Hepatocyte (in vitro differentiated cells): ENCODE measurements at places on chromosomes 11 and 22. TPM values are rescaled to one million over a fixed set of nuclear protein-coding genes. Genes with fewer than 3 reads are reported as not detected.

Gene CPSF7
- 29.7 and 39.6 TPM in 2 replicates for total RNA-seq

Gene VWA5A
- 19.1 and 21.6 TPM in 2 replicates for total RNA-seq

Gene TPBGL
- 0.16 TPM in 1 of 2 replicates, not detected in the other for total RNA-seq

Gene CAPN5
- 25.2 and 29.1 TPM in 2 replicates for total RNA-seq

Gene FOLR2
- total RNA-seq = 0.48 and 4.3 TPM in 2 replicates

Gene BARX2
- 0.10 TPM in 1 of 2 replicates, not detected in the other for total RNA-seq

Gene TRIM29
- total RNA-seq = 7.7 and 11.2 TPM in 2 replicates

Gene TRPC6
- 2.2 and 4.8 TPM in 2 replicates for total RNA-seq

Gene FIBIN
- total RNA-seq = 29.9 and 36.7 TPM in 2 replicates

Gene METTL15
- total RNA-seq = 20.3 and 23.2 TPM in 2 replicates

Gene CYB5R2
- total RNA-seq = 19.9 and 25.0 TPM in 2 replicates

Gene PAX6
- total RNA-seq = 0.12 and 0.70 TPM in 2 replicates

Gene ARAP1
- 86.9 and 118 TPM in 2 replicates for total RNA-seq

Gene GAS2
- total RNA-seq = 35.2 and 37.0 TPM in 2 replicates

Gene NAALADL1
- 0.13 and 0.76 TPM in 2 replicates for total RNA-seq

Gene VPREB1
- total RNA-seq = not detected in 2 replicates

Gene KCNJ1
- total RNA-seq = not detected in 2 replicates

Gene APOA4
- total RNA-seq = 1,055 and 1,133 TPM in 2 replicates

Gene MPPED1
- total RNA-seq = 0.97 and 5.3 TPM in 2 replicates

Gene GRIK4
- 1.5 and 1.6 TPM in 2 replicates for total RNA-seq

Gene ZW10
- total RNA-seq = 19.5 and 22.3 TPM in 2 replicates

Gene MADD
- 19.1 and 28.0 TPM in 2 replicates for total RNA-seq

Gene ARHGEF17
- 26.6 and 35.6 TPM in 2 replicates for total RNA-seq

Gene OR10D3
- total RNA-seq = 0.03 TPM in 1 of 2 replicates, not detected in the other

Gene PHETA2
- total RNA-seq = 5.4 and 10.4 TPM in 2 replicates

Gene SCGB1D2
- total RNA-seq = not detected in 2 replicates

Gene BIK
- 2.0 and 10.6 TPM in 2 replicates for total RNA-seq

Gene COA4
- 89.3 and 99.4 TPM in 2 replicates for total RNA-seq

Gene SYNGR1
- 15.8 and 23.1 TPM in 2 replicates for total RNA-seq

Gene NRIP3
- 2.4 and 3.2 TPM in 2 replicates for total RNA-seq

Gene ZNF280B
- 2.6 and 2.8 TPM in 2 replicates for total RNA-seq

Gene JHY
- total RNA-seq = 2.0 and 2.8 TPM in 2 replicates

Gene ILK
- 110 and 114 TPM in 2 replicates for total RNA-seq

Gene PATE2
- not detected in 2 replicates for total RNA-seq

Gene CNGA4
- total RNA-seq = 0.17 and 0.52 TPM in 2 replicates

Gene GRK3
- 7.1 and 7.3 TPM in 2 replicates for total RNA-seq

Gene OR8D1
- total RNA-seq = not detected in 2 replicates

Gene TPP1
- total RNA-seq = 68.4 and 105 TPM in 2 replicates

Gene MYBPC3
- 0.68 and 1.4 TPM in 2 replicates for total RNA-seq

Gene PLAAT5
- total RNA-seq = 0.92 and 1.6 TPM in 2 replicates

Gene USP2
- 7.3 and 8.1 TPM in 2 replicates for total RNA-seq

Gene ENDOD1
- total RNA-seq = 26.6 and 27.6 TPM in 2 replicates

Gene PKP3
- total RNA-seq = 55.6 and 62.1 TPM in 2 replicates

Gene NXPE1
- total RNA-seq = 0.90 and 3.3 TPM in 2 replicates

Gene SSH3
- total RNA-seq = 27.7 and 29.7 TPM in 2 replicates
